ENCODE measurements at places on chromosomes 7 and 10.
A peak's percentile ranks its signal among the peaks of the same experiment; 100 is the strongest.

- DNase-seq = no peak
Measured at GRCh38 chr7:97446361-97446760, 285.5 kb upstream of the TAC1 start.

- peak; percentile 96 for DNase-seq
Measured at GRCh38 chr10:101903827-101904550, 60.4 kb upstream of the KCNIP2 start.

DNA sequence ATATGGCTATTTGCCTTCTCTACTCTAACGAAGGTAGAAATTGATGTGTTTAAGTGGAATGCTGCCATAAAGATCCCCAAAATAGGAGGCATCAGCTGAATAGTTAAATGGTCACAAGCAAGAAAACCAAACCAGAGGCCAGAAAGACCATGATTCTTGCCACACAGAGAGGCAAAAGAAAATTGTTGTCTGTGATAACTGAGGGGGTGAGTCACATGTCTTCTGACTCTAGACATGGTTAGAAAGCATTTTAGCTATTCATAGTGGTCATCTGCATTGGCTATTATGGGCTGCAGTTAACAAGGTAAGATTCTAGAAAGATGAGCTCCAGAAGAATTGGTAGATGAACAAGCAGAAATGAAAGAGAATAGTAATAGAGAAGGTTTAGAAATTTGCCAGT is 361.4 kb upstream of the NPSR1 start:
- peak; percentile 5 for DNase-seq

GRCh38 chr7:147878912-147879661 is 711.5 kb upstream of the C7orf33 start:
- no peak for DNase-seq

- DNase-seq = no peak
Measured at GRCh38 chr10:48231699-48232315, 42.7 kb downstream of the FRMPD2 start.

GRCh38 chr10:15035385-15036301 is 8.1 kb upstream of the OLAH start:
- peak; percentile 68 for DNase-seq

DNA sequence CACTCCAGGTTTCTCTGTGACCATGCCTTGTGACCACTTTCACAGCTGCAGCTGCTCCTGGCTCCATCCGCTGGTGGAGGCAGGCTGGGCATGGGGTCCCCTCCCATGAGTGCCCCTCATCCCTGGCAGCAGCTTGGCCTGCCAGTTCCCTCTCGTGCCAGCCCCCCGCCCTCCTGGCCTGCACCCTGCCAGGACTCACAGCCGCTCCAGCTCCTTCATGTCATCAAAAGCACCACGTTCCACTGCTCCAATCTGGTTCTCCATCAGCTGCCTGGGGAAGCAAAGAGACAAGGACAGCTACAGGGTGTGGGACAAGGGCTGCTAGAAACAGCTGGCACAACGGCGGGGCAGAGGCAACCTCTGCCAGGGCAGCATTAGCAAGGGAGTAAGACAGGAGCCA is 22.6 kb downstream of the SLIT1 start:
- no peak for DNase-seq

GRCh38 chr10:128275388-128276177 is 149.4 kb upstream of the MKI67 start:
- no peak for DNase-seq

- DNase-seq = no peak
Measured at GRCh38 chr7:96624954-96625353, 84.7 kb downstream of the SEM1 start.

- peak; percentile 67 for DNase-seq
Measured at GRCh38 chr7:99201027-99201426, 6.9 kb downstream of the KPNA7 start.

GRCh38 chr7:82617156-82617555 is 173.6 kb upstream of the CACNA2D1 start:
- DNase-seq = no peak

GRCh38 chr10:124711145-124711544 is 33.0 kb downstream of the FAM53B start:
- no peak for DNase-seq

DNA sequence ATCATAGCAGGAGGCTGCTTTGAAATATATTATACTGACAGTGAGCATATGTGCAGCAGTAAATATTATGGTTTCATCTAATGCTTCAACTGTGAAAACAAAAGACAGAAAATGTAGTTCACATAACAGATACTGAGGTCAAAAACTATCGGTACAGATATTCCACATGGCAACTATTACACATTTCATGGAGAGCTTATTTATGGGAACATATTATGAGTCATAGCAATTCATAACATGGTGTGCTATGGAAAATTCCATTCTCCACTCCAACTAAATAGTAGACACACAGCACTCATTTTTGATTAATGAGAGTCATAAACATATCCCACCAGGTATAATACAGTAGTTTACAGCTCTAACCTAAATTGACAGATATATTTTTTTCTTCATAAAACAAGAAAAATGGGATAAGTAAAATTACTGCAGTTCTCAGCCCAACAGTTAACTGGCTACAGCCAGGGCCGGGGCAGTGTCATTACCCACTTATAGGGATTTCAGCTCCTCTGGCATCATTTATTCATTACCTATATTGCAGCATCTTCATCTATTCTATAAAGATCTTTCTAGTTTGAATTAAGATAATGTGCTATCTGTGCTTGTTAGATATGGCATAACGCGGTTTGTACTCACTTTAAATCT is 475.6 kb upstream of the KLF6 start:
- DNase-seq = peak; percentile 79

DNA sequence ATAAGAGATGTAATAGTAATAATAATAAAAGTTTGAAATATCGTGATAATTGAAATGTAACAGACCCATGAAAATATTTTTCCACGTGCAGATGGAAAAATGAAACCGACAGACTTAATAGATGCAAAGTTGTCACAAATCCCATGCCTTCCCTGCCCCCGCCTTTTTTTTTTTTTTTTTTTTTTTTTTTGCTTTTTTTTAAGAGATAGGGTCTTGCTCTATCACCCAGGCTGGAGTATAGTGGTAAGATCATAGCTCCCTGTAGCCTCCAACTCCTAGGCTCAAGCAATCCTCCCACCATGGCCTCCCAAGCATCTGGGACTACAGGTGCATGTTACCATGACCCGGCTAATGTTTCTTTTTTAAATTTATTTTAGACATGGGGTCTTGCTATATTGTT is 80.5 kb downstream of the JMJD1C start:
- no peak for DNase-seq

GRCh38 chr10:11724938-11725776 is 17.0 kb upstream of the ECHDC3 start:
- peak; percentile 63 for DNase-seq

- no peak for DNase-seq
Measured at GRCh38 chr7:131013716-131014115, 279.7 kb upstream of the KLF14 start.

- no peak for DNase-seq
Measured at GRCh38 chr10:49241385-49241784, 53.2 kb upstream of the TMEM273 start.

GRCh38 chr7:23295401-23295697 is 3.8 kb upstream of the MALSU1 start:
- no peak for DNase-seq

DNA sequence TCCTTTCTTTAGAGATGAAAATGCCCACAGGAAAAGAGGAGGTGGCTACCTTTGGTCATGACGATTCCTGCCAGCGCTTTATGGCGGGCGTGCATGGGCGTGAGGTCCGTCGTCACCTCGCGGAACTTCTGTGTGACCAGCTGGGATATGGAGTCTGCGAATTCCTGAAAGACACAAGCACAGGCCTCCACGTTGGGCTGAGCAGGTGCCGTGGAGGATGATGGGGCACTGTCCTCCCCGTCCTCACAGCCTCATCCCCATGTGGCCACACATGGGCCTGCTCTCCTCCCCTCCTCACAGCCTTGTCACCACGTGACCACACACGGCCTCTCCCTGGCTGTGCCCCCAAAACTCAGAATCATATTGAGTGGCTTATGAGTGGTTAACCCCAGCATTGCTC is 214.7 kb downstream of the WDR37 start:
- DNase-seq = no peak

- no peak for DNase-seq
Measured at GRCh38 chr7:144255471-144255897, 9.1 kb downstream of the OR2A7 start.

GRCh38 chr10:69091143-69091651 is 3.3 kb downstream of the SRGN start:
- DNase-seq = no peak

DNA sequence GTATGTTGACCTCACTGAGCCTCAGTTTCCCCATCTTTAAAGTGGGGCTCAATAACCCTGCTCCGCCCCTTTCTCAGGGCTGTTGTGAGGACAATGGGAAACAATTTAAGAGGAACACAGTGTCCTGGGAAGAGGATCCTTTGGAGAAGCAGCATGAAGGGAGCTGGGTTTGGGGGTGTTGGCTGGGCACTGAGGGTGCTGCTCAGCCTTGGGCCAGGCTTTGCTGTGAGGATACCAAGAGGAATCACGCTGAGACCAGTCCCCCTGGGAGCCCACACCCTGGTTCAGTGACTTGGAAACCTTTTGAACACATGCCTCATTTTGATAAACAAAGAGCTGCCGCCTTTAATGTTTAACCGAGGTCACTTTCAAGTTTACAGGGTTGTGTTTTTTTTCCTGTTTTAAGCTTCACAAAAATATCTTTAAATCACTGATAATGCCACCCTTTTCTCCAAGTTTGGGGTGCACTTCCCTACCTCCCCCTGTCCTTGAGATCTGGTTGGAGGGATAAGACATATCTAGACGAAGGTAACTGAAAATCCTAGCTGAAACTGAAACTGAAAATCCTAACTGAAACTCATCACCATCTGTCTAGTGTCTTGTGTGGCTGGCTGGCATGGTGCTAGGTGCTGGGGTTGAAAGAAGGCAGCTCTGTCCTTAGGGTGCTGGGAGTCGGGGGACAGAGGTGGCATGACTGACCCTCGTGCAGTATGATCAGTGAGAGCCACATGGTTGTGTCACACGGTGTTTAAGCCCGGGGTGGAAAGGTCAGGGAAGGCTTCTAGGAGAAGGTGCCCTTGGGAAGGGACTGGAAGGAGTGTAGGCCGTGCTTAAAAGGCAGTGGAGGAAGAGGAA is 27.7 kb downstream of the ZNF775 start:
- no peak for DNase-seq

- no peak for DNase-seq
Measured at GRCh38 chr7:78473571-78474301, 675.2 kb downstream of the PHTF2 start.

DNA sequence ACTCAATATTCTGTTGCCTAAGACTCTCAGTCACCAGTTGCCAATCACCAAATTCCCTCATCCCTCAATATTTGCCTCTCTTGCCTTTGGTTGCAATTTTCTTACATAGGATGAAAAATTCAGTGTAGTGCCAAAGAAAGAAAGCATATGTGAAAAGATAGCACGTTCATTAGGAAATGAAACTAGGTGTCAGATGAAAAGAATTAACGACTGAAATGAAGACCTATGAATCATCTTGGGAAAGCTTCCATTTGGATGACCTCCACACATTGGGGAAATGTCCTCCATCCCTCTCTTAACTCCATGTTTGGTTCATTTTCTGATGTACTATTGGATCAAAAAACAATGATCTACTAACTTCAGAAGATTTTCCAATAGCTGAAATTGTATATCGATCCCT is 145.1 kb upstream of the MEOX2 start:
- no peak for DNase-seq

- DNase-seq = no peak
Measured at GRCh38 chr7:20208651-20209307, 8.4 kb downstream of the MACC1 start.

GRCh38 chr7:77327067-77327931 is 88.8 kb downstream of the GSAP start:
- DNase-seq = peak; percentile 86

DNA sequence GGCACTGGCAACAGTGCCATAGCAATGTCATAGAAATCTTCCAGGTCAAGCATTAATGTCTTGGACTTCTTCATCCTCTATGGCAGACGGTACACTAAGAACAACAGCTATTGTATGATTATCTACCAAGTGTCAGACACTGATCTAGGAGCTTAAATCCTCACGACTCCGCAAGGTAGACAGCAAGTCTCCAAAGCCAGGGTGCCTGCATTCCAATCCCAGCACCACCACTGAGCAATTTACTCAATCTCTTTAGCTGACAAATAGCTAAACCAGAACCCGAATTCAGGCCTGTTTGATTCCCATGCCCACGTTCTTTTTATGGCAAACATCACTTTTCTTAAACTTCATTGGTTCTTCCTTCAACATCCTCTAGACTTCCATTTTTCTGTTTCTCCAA is 31.8 kb downstream of the DNMBP start:
- no peak for DNase-seq

DNA sequence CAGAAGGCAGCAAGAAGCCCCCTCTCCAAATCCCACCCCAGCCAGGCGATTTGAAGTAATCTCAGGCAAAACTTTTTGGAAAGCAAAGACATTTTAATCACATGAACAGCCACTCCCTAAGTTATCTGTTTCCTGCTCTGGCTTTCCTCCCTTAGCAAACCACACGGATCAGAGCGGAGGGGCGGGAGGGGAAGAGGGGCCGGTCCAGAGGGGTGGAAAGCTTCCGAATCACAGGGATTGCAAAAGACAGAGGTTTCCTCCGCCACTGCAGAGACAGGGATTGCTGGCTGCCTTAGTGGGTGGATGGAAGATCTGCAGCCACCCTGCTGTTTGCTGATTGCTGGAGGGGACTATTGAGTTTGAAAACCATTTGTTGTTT is 41.2 kb downstream of the ZCCHC24 start:
- DNase-seq = peak; percentile 45

DNA sequence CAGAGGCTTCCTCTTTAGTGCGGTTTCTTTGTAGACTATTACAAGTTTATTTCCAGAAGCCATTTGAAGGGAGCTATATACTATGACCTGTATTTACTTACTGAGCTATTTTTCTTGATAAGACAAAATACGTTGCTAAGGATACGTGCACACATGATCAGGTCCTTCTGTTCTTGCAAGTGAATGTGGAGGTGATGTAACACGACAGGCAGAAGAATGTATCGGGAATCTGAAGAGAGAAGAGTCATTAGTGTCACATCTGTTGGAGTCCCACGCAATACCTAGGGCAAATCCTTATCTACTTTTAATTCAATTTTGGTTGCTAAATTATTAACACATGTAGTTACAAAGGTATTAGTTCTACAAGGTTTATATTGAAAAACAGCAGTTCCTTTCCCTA is 284.6 kb upstream of the IMMP2L start:
- no peak for DNase-seq
